ENCODE measurements at places on chromosomes 1 and 21. TPM values are rescaled to one million over a fixed set of nuclear protein-coding genes. Genes with fewer than 3 reads are reported as not detected.

DNA sequence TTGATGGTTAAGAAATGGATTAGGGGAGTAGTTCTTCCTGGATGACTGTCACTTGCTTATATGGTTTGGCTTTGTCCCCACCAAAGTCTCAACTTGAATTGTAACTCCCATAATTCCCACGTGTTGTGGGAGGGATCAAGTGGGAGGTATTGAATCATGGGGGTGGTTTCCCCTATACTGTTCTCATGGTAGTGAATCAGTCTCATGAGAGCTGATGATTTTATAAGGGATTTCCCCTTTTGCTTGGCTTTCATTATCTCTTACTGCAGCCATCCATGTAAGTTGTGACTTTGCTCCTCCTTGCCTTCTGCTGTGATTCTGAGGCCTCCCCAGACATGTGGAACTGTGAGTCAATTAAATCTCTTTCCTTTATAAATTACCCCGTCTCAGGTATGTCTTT lies 1621.1 kb downstream of the MRPL39 start:
- no peak for DNase-seq

Gene ZNF648
- total RNA-seq, result 0.23 TPM

DNA sequence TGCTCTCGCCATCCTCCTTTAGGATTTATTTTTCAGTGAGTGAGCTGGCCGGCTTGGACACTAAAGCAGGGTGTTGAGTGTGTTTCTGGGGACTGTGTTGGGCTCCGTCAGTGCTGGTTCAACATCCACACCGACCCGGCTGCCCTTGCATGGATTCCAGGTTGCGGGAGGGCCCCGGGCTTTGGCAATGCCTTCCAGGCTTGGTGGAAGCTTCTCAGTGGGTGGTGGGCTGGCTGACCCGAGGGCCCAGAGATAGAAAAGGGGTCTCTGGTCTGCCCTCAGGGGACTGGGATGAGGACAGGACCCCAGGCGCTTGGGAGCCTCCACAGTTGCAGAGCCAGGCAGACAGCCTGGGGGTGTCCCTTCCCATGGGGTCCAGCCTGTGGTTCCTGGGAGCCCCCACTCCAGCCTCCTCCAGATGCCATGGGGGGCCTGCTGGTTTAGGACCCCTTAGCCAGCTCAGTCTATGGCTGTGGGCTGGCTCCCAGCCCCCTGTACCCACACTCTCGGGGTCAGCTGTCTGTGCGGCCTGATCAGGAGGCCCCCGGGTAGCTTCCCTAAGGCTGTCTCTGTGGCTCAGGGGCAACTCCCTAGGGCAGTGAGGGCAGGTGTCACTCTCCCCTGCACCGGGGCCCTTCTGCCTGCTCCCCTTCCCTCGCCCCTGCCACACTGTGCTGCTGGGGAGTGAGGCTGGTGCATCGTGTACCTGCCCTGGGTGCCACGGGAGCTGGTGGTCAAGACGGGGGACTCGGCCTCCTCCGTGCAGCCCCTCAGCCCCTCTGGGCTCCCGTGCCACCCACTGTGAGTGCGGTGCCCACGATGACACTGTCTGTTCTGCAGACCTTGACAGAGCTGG lies 16.5 kb downstream of the PDXK start:
- DNase-seq, result no peak

GRCh38 chr1:246681900-246682895 lies 42.0 kb upstream of the SCCPDH start:
- DNase-seq, result no peak

Gene IVL
- 0.11 TPM for total RNA-seq

Gene CCDC30
- total RNA-seq, result 7.5 TPM

- DNase-seq, result no peak
Observed at GRCh38 chr1:218482683-218483082, 137.5 kb downstream of the TGFB2 start.

DNA sequence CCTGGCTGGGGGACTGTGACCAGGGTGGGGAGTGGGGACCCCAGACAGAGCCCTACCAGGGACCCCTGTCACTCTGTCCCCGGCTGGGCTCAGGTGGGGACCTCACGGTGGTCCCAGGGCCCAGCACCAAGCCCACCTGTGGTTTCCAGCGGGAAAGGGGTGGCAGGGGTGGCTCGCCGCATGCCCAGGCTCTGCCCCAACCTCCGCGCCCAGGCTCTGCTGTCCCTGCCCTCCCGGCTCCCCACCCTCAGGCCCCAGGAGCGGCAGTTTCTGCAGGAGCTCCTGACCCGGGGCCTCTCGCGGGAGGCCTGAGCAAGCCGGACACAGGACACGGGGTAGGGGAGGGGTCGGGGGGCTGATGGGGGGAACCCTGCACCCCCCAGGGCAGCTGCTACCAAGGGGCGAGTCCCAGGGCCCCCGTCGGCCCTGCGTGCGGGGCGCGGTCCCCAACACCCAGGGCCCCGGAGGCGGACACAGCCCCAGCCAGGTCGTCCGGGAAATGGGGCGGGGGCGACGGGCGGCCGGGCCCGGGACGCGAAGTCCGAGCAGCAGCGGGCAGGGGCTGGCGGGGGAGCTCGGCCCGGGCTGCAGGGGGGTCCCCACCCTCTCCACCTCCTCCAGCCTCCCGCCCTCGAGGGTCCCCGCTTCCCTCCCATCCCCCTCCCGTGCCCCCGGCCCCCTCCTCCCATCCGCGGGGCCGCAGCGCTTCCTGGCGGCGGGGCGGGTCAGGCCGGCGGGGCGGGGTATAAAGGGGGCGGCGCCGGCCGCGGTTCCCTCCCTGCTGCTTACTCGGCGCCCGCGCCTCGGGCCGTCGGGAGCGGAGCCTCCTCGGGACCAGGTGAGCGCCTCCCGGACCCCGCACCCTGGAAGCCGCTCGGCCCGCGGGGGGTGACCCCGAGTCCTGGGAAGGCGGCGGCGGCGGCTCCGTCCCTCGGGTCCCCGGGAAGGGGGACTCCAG lies at the start of gene COL6A2:
COL6A2 (plus strand) TSS at position 777 of the 958 bp plus-strand sequence.
- peak; percentile 56 for DNase-seq

- no peak for DNase-seq
Observed at GRCh38 chr1:80498673-80499072, 1302.1 kb upstream of the ADGRL2 start.

Measured in mesothelial cell of epicardium (in vitro differentiated cells).